ENCODE measurements at places on chromosomes 5 and 9.

DNA sequence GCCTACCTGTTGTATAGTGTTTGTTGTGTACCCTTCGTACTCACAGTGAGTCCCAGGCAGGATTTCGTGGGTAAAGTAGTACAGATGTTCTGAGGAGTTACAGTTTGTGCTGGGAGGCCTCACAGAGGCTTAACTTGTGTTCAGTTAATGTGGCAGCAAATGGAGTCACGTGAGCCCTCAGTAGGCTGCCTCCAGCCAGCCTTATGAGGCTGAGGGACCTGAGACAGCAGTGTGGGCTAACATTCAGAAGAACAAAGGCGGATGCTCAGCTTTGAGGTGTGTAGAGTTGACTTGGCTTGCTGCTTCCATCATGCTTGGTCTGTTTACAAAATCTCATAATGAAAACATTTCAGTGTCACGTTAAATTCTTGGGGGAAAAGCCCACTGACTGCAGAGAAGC, 118.1 kb downstream of the TRIO start:
- DNase-seq, result no peak

GRCh38 chr9:105994970-105995369, 300.6 kb downstream of the TMEM38B start:
- DNase-seq, result no peak

DNA sequence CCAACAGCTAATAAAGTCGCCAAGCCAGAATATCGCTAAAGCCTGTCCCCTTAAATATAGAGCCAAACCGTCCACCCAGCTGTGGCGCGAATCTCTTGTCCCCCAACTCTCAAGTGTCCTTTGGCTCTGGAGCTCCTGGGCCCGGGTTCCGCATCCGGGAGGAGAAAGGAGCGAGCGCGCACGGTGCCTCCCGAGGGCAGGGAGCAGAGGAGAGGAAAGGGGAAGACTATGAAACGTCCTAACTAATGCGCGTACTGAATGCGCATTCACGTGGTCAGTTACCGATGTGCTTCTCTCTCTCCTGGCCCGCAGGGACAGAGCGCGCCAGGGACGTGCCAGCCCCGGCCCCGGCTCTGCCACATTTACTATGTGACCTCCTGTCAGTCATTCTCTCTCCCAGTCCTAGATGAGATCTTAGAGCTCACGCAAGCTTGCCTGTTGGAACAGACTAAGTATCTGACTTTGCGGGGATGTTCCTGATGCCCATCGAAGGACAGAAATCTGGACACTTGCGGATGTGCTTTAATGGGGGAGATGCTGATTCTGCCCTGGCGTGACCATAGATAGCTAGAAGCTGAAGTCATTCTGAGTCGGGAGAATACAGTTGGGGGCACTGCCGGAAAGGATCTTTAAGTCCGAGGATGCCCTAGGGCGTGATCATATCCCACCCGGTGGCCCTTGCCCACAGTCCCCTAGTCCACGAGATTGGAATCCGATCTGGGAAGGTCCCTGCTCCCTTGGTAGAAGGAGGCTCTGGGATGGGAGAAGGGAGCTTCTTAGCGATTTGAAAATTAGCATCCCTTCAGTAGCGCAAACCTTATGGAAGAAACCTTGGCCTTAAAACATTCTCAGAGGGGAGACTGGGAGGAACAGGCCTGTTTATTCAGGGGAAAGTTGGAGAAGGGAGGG, 5.7 kb upstream of the EBF1 start:
- DNase-seq, result no peak

DNA sequence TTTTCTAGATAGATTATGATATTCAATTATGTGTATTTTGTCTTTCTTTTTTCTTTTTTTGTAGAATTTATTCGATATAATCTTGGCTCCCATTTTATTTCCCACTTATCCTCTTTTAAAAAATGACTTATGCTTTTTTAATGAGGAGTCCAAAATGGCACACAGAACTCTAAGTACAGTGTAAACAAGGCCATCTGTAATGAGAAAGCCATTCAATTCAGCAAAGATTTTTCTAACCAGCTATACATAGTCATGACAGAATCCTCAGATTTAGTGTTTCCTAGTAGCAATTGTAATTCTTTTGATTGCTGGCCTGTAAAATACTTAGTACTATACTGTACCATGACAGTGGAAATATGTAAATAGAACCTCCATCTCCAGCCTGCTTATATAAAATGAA, 651.4 kb downstream of the RAB3C start:
- no peak for DNase-seq

DNA sequence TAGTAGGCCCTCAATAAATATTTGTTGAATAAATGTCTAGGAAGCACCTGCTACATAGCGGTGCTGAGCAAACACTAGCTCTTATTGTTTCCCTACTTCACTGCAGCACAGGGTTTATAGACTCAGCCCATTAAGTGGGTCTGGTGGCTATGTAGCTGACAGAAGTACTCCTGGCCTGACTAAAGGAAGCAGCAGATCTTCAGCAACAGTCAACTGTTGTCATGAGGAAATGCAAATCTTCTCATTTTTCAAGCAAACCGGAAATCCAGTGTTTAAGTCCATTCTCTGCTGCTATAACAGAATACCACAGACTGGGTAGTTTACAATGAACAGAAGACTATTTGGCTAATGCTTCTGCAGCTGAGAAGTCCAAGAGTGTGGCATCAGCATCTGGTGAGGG, 2.8 kb upstream of the TEX10 start:
- DNase-seq, result no peak

DNA sequence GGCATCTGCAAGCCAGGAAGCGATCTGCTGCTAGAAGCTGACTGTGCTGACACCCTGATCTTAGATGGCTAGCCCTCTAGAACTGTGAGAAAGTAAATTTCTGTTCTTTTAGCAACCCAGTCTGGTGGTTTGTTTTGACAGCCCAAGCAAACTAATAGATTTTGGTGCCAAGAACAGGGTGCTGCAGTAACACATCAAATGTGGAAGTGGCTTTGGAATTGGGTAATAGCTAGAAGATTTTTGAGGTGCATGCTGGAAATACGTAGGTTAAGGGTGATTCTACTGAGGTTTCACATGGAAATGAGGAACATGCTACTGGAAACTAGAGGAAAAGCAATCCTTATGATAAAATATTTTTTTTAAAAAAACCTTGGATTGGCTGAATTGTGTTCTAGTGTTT, 153.5 kb upstream of the SH3GL2 start:
- no peak for DNase-seq

DNA sequence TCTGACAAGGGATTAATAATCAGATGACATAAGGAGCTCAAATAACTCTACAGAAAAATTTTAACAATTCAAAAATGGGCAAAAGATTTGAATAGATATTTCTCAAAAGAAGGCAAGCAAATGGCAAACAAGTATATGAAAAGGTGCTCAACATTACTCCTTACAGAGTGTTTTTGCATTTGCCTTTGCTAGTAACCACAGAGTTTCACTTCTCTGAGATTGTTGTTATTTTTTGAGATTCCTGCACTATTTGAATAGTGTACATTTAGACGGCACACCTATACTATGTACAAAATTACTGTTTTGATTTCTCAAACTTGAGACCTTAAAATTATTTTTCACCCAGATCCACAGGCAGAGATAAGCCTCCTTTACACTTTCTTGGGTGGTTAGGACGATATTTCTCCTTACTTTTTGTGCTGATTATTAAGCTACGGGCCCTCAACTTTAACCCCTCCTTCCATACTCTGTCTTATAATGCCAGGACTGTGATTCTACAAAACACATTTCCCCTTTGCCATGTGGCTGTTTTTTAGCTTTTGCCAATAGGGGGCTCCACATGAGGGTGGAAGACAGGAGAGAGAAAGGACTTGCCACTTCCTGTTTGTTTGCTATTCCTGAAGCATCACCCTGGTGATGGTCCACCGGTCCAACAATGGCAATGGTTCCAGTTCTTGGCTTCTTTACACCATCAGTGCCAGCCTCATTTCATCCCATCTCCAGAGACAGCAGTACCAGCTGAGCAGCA, 65.0 kb upstream of the DAP start:
- DNase-seq, result no peak

DNA sequence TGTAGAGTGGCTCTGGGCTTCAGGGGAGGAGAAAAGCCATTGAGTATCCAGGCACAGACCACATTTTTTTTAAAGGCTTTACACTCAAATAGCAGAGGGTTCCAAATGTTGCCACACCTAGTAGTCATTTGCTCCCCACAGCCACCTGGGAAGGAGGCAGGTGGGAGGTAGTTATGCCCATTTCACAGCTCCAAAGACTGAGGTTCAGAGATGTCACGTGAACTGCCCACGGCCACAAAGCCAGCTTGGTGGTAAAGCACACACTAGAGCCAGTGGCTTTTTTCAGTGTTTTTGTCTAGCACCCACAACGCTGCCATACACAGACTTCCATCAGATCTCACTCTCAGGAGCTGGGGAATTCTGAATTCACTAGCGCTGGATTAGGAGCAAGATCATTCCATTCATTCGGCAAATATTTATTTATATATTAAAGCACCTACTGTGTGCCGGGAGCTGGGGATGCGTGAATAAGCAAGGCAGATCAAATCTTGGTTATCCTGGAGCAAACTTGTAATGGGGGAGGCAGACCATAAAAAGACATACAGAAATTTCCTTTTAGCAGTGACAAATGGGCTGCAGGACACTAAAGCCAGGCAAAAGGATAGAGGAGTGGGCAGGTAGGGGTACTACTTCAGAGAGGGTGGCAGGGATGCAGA, 7.4 kb downstream of the WHRN start:
- no peak for DNase-seq

DNA sequence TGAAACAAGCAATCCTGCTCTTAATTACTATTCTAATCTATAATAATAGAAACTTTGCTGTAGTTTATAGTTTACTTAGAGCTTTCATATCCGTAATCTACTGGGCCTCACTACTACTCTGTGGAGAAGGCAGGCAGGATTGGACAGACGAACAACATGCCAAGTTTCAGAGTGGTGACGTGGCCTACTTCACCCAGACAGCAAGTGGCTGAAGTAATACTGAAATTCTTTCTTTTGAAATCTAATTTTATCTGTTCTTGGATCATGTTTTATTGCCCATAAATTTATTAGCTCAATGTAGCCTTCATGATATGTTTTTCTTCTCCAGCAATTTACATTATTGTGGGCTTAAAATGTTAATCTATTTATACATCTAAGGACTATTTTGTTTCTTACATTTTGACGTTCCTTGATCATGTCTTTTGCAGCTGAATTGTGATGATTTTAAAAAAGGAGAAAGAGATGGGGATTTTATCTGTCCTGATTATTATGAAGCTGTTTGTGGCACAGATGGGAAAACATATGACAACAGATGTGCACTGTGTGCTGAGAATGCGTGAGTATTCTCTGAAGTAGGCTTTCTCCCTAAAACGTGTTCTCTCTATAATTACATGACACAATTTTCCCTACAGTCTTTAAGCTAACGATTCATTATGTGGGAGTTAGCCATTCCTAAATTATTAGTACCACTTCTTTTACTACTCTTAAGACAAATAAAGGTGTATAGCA, 22.4 kb downstream of the SPINK5 start:
- no peak for DNase-seq

Data from activated T-helper 1 cell treated with anti-CD3 and anti-CD28 coated beads, Interleukin-2, amount 50 U/mL, for 16 hours (primary cell).